Effector CD4-positive, alpha-beta T cell (primary cell): ENCODE measurements at places on chromosomes 4 and X.

- no peak for DNase-seq
These were observed 271.0 kb downstream of the AFF2 start for GRCh38 chrX:148771440-148771839.

- DNase-seq, result no peak
These were observed 8.9 kb upstream of the PRDM8 start for GRCh38 chr4:80188457-80188800.

DNA sequence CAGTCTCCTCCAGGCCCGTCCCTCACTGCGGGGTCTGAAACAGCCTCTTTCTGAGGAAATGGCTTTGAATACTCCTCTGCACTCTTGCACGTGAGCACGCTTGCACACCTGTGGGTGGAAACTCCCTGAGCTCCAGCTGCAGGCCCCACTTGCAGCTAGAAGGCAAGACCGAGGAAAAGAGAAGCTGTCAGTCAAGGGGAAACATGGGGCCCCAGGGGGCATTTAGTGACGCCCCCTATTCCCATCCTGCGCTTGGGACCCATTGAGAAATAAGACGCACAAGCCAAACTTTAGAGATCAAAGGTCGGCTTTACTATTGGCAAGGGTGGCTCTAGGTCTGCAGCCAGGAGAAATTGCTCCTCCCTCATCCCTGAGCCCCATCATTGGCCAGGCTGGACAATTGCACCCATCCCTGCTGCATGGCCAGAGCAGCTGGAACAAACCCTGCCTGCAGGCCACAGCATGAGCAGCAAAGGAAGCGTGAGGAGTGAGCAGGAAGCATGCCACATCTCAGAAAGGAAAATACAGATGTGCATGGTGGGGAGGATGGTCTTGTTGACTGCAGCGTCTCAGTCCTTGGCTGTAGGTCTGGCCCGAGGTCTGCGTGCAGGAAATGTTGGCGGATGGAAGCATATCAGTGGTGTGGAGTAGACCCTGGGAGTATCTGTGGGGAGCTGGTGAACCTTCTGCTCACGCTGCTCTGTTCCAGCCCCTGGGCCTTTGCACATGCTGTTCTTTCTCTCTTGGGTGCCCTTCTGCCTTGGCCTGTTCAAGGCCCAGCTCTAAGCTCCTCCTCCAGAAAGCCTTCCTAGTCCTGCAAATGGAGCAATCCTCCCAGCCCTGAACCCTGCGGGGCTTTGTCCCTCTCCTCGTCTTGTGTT is 93.9 kb downstream of the PSAPL1 start:
- DNase-seq, result no peak

DNA sequence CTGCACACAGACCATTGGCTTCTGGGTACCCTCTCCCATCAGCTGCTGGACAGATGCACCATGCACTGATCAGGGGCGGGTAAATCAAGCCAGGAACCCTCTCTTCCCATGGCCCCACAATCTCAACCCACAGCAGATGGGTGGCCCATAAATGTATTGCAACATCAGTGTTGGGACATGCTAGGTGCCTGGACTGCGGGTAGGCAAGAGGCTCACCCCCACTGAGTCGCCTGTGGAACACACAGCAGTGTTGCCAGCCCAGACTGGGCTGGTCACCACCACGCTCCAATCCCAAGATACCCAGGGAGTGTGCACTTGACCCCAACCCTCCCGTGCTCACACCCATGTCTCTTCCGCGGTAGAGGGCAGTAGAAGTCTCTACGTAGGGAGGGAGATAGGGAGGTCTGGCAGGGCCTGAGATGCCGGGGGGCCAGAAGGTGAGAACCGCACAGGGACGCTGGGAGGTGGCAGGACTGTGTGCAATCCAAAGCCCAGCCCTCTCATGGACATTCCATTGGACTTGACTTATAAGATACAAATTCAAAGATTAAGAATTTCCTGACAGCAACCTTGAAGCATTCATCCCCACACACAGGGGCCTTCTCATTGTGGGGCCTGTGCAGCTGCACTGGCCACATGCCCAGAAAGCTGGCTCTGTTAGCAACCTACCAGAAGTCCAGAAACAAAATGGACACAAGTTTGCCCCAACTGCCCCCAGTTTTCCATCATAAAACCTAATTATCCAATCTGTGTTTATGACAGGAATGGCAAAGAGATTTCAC is 183.7 kb downstream of the NSUN7 start:
- no peak for DNase-seq

GRCh38 chr4:119024102-119024501 is 111.5 kb upstream of the MYOZ2 start:
- DNase-seq, result no peak

- no peak for DNase-seq
These were observed 768.8 kb downstream of the STPG2 start for GRCh38 chr4:97374526-97374925.

GRCh38 chr4:181261279-181261678 is 981.9 kb upstream of the TENM3 start:
- DNase-seq, result no peak

- DNase-seq, result no peak
These were observed 251.8 kb upstream of the FTHL17 start for GRCh38 chrX:31323658-31324057.

- DNase-seq, result no peak
These were observed 76.5 kb upstream of the CLDN34 start for GRCh38 chrX:9890681-9891091.

DNA sequence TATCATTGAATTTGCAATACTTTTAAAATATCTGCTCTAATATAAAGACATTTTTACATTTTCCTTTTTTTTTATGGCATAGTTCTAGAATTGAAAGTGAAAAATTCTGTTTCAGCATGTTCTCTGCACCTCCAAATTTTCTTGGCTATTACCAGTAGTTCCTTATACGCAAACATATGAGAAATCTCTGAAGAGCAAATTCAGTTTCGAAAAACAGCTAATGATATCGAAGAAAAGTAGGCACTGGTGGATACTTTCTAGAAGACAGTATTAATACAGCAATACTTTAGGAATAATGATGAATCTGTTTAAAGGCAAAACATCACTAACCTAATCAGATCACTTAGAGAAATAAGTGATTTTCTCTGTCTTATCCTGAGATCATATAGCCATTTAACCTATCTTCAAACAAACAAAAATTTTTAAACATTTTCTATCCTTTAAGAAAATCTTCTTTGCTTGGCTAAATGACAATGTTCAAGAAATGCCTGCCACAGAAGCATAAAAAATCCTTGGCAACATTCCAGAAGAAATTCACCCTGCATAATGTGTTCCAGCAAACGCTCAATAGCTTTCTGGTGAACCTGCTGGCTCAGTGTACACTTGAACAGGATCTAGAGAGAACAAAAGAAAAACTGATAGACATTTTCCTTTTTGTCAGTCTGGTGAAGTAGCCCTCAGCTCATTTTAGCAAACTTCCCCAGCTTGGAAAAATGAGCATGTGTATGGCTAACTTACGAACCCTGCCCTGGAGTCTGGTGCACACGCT is 51.2 kb upstream of the KLF3 start:
- no peak for DNase-seq

- no peak for DNase-seq
These were observed 120.8 kb downstream of the ADAMTS3 start for GRCh38 chr4:72448231-72448630.

- DNase-seq, result no peak
These were observed 111.3 kb downstream of the CBLL2 start for GRCh38 chrX:22383988-22384387.

DNA sequence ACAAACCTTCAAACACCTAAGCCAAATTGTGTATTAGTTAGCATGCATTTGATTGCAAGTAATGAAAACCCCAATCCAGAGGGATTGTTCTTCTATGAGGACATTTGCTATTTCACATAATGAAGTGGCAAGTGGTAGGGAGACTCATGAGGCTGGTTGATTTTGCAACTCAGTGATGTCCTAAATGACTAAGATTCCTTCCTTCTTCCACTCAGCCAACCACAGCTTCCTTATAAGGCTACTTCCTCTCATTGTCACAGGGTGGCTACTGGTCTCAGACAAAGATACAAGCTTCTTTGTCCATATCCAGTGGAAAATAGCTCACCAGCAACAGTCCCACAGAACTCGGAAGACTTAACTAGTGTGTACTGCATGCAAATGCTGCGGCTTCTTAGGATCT is 5.3 kb upstream of the OTC start:
- no peak for DNase-seq

DNA sequence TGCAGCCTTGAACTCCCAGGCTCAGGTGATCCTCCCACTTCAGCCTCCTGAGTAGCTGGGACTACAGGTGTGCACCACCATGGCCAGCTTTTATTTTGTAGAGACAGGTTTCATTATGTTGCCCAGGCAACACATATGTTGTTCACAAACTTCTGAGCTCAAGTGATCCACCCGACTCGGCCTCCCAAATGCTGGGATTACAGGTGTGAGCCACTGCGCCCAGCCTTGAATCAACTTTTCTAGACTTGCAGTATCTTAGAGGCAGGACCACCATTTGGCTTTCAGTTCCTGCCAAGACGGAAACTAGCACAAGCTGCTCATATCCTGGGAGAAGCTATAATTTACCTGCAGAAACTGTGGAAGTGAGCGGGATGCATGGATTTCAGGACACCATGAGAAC is 19.9 kb downstream of the NAT8L start:
- DNase-seq, result no peak

DNA sequence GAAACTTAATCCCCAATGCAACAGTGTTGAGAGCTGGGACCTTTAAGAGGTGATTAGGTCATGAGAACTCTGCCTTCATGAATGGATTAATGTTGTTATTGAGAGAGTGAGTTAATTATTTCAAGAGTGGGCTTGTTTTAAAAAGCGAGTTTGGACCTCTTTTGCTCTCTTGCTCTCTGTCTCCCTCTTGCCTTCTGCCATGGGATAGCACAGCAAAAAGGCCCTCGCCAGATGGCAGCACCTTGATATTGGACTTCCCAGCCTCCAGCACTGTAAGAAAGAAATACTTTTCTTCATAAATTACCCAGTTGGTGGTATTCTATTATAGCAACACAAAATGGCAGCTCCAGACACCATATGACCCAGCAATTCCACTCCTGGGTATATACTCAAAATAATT is 7.0 kb upstream of the ATP6AP2 start:
- no peak for DNase-seq

GRCh38 chr4:93394545-93395081 is 433.9 kb upstream of the ATOH1 start:
- no peak for DNase-seq

GRCh38 chr4:59629348-59629747 is 1570.8 kb upstream of the ADGRL3 start:
- no peak for DNase-seq
